ENCODE measurements at places on chromosomes 5 and 9.
A peak's percentile ranks its signal among the peaks of the same experiment; 100 is the strongest.

DNA sequence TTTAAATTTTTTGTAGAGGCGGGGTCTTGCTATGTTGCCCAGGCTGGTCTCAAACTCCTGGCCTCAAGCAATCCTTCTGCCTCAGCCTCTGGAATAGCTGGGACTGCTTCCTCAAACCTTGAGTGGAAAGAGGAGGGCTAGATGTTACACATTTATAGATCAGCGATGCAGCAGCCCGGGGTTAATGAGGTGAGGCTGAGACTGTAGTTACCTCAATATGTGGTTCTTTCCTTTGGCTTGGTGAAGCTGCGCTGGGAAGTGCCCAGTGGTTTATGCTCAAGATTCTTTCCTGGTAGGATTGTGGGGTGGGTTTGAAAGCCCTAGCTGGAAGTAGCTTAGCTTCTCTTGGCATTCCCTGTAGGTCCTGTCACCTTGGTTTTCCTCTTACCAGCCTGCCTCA lies 22.5 kb downstream of the ZNF618 start:
- no peak for DNase-seq

- no peak for DNase-seq
Measured at GRCh38 chr5:90022711-90023053, 386.9 kb downstream of the CETN3 start.

DNA sequence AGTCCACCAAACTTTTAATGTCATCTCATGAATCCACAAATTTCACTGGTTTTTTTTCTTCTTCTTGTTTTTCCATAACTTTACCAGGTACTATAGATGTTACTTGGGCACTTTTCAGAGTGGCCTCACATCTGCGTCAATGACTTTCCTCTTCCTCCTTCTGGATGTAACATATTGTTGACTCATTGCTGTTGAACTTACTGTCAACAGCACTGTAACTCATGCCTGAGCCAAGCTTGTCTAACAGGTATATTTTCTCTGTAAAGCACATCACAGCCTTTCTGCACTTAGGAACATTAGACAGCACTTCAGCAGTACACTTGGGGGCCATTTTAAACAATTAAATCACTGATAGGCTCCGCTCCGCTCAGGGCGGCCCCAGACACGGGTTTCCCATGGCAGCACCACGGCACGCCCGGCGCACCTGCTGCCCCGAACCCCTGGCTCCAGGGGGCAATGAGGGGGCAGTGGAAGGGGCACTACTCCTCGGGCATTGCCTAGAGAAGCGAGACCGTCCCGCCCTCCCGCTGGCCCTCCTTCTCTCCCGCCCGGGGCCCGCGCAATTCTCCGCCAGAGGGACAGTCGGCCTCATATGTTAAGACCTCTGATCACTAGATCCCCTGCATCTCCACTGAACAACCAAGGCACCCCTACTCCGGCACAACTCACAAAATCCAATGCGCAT lies 41.9 kb upstream of the SPATA31C2 start:
- no peak for DNase-seq

- no peak for DNase-seq
Measured at GRCh38 chr9:74800226-74800625, 87.5 kb downstream of the TRPM6 start.

GRCh38 chr5:36180556-36181350 lies 28.8 kb downstream of the SKP2 start:
- no peak for DNase-seq

DNA sequence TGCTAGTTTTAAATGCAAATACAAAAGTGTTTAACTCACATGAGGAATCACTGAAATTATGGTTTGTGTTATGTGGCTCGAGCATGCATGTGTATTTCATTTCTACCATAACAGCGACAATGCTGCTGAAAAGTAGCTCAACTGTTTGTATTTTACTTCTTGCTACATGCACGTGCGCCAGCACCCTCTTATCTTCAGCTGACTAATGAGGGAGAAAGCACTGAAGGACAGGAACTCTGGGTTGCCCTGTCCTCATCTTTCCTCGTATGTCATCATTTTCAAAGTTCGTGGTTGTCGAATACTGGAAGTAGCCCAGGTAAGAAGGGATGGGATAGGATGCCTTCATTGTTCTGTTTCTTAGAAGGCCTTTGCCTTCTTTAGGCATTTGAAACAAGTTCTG lies 120.3 kb downstream of the SYK start:
- no peak for DNase-seq

DNA sequence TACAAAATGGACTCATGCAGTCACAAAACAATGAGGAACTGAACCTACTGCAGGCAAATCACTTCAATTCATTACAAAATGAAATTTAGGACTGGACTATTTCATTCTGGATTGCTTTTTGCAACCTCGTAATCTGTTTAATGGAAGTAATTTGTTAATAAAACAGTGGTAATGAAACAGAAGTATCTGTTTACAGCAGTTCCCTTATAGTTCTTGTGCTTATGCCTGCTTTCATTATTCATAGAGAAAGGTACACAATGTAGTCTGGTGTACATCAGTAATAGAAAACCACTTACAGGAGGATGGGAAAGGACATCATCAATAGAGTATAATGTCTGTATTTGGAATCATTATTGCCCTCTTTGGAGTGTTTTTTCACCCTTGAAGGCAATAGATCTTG lies 389.2 kb upstream of the NUDT12 start:
- DNase-seq = no peak

- no peak for DNase-seq
Measured at GRCh38 chr9:109476642-109477257, 21.4 kb downstream of the PTPN3 start.

DNA sequence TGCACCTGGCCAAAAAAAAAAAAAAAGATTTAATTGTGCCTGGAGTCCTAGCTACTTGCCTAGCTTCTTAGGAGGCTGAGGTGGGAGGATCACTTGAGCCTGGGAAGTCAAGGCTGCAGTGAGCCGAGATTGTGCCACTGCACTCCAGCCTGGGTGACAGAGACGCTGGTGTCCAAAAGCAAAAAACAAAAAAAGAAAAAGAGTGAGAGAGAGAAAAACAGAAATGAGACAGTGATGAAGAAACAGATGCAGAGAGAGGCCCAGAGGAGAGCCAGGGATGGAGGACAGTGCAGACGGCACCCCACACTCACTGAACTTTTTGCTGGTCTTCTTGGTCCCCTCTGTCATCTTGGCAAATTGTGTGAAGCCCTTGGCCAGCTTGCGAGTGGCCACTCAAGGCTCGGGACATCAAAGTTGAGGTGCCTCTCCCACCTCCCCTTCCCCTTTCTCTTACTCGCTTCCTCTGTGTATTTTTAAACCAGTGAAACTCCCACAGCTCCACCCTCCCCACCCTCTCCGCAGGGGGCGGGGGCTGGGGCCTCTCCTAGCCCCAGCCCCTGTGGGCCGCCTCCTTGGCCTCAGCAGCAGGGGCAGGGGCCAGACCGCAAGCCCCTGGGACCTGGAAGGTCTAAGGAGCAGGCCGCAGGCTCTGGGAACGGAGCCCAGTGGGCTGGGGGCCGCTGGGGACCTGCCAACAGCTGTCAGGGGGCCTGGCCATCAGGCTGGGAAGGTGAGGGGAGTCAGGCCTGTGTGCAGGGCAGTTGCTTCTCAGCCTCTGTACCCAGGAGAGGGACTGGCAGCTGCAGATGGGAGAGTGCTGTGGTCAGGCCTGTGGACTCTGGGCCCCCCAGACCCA lies at the start of gene SH2D3C:
SH2D3C (minus strand) TSS at position 387 of the 856 bp plus-strand sequence; CDS start at position 348, 39 bp downstream.
- peak; percentile 27 for DNase-seq

- no peak for DNase-seq
Measured at GRCh38 chr9:113886026-113886369, 9.9 kb downstream of the ZNF618 start.

DNA sequence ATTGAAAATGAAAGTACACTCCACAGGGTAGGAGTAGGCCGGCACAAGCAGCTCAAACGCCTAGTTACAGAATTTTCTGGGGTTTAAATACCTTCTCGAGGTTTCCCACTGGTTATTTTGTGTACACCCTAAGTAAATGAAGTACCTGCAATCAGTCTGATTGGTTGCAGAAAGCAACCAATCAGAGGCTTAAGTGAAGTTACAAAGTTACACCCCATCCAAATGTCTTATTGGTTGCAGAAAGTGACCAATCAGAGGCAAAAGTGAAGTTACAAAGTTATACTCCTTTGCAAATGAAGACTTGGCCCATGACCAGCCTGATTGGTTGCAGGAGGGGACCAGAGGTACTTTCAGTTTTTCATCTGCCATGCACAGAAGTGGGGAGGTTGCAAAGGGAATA lies 33.2 kb upstream of the ERAP2 start:
- DNase-seq = no peak

GRCh38 chr9:109923471-109923760 lies 143.4 kb downstream of the PALM2AKAP2 start:
- DNase-seq = no peak

- no peak for DNase-seq
Measured at GRCh38 chr9:135294836-135295235, 184.7 kb upstream of the PPP1R26 start.

Data from GF-D8 (cell line).